ENCODE measurements at places on chromosomes 3 and 15. TPM values are rescaled to one million over a fixed set of nuclear protein-coding genes. Genes with fewer than 3 reads are reported as not detected.

The CLDN18 gene
- total RNA-seq = not detected

The FILIP1L gene
- total RNA-seq = 2.4 TPM

The CCDC9B gene
- 36.0 TPM for total RNA-seq

The A4GNT gene
- not detected for total RNA-seq

The MFGE8 gene
- 254 TPM for total RNA-seq

The CYP8B1 gene
- not detected for total RNA-seq

The TLR9 gene
- not detected for total RNA-seq

The POPDC2 gene
- 0.93 TPM for total RNA-seq

The RAB7A gene
- 221 TPM for total RNA-seq

The GOLGA6B gene
- total RNA-seq = not detected

The SLC15A2 gene
- 0.79 TPM for total RNA-seq

The FRMD4B gene
- total RNA-seq = 39.0 TPM

The SCN11A gene
- total RNA-seq = 0.05 TPM

The CSTA gene
- total RNA-seq = 145 TPM

The IQCF5 gene
- not detected for total RNA-seq

The SLC2A2 gene
- total RNA-seq = not detected

The CD96 gene
- not detected for total RNA-seq

The XIRP1 gene
- total RNA-seq = not detected

The CCDC54 gene
- not detected for total RNA-seq

The TRIM42 gene
- not detected for total RNA-seq

The DUOXA2 gene
- not detected for total RNA-seq

The DCBLD2 gene
- 206 TPM for total RNA-seq

The SSUH2 gene
- total RNA-seq = 0.32 TPM

The WNT7A gene
- total RNA-seq = 0.47 TPM

The SPTBN5 gene
- 1.1 TPM for total RNA-seq

The EDEM1 gene
- 157 TPM for total RNA-seq

The GABPB1 gene
- total RNA-seq = 33.4 TPM

The STAC gene
- 1.2 TPM for total RNA-seq

The LRRC3B gene
- total RNA-seq = not detected

The HES1 gene
- total RNA-seq = 37.8 TPM

The HDGFL3 gene
- 104 TPM for total RNA-seq

The GMPPB gene
- 84.3 TPM for total RNA-seq

All from MCF 10A (cell line).